ENCODE measurements at places on chromosomes 6 and 20.

- no peak for DNase-seq
Observed at GRCh38 chr6:164303102-164303964, 888.8 kb downstream of the QKI start.

- no peak for DNase-seq
Observed at GRCh38 chr6:136408204-136408603, 118.6 kb upstream of the BCLAF1 start.

- no peak for DNase-seq
Observed at GRCh38 chr6:138431256-138432062, 27.4 kb downstream of the HEBP2 start.

DNA sequence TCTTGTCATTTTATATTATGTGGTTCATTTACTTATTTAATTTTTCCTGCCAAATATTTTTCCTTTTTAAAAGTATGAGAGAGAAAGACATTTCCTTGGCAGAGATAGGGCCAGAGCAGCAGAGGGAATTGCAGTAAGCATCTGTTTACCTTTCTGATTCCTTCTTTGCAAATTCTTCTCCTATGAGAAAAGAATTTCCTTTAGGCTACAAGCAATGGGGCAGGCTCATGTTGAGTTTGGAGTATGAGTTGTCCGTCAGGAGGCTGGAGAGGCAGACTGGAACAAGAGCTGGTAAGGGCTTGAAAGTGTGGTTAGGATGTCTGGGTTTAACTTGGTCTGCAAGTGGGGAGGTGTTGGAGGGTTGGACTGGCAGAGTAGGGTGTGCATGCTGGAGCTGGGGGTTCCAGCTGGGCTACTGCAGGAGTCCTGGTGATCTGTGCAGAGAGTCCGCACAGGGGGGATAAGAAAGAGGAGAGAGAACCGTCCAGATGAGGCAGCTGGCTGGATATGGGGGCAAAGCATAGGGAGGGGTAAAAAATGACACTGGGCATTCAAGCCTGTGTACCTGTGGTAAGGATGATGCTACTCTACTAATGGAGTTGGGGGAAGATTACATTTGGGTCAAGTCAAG, 19.7 kb downstream of the TIAM2 start:
- no peak for DNase-seq

- no peak for DNase-seq
Observed at GRCh38 chr20:22531756-22532155, 52.6 kb downstream of the FOXA2 start.

GRCh38 chr6:108423982-108424705, 129.3 kb downstream of the AFG1L start:
- no peak for DNase-seq

- no peak for DNase-seq
Observed at GRCh38 chr20:61045876-61046585, 206.0 kb upstream of the CDH4 start.

- DNase-seq, result peak; percentile 53
Observed at GRCh38 chr6:41427642-41428335, 92.4 kb downstream of the NCR2 start.

GRCh38 chr6:41531591-41532582, 14.3 kb upstream of the FOXP4 start:
- DNase-seq, result no peak

GRCh38 chr6:170185175-170185978, 105.5 kb downstream of the DLL1 start:
- DNase-seq, result no peak

DNA sequence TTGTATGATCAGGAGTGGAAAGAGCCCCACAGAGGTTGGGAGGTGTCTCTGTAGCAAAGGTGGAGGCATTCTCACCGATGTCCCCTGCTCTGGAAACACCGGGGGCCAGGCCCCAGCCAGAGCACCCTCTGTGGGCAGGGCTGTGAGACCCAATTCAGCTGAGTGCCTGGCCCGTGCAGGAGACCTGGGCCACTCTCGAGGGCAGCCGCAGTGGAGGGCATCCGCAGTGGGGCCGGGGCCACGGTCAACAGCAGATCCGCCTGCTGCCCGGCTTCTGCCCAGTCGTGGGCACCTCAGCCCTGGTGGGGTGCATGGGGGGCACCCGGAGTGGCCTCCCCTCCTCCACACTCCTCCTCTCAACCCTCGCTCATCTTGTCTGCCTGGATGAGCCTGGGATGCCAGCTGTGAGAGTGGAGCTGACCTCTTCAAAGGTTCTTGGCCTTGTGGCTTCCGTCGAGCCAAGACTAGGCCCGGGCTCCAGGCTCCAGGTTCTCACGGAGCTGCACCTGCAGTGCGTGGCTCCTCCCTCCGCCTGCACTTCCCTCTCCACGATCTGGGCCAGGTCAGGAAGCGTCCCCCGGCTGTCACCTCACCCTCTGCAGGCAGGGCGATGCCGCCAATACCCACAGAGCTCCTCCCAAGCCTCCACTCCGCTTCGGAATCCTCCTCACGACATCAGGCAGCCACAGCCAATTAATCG, 134.8 kb downstream of the TAF4 start:
- DNase-seq, result peak; percentile 24

- DNase-seq, result no peak
Observed at GRCh38 chr6:116073765-116074440, 13.2 kb upstream of the FRK start.

GRCh38 chr6:143059663-143060353, 881 bp upstream of the AIG1 start:
- peak; percentile 67 for DNase-seq

DNA sequence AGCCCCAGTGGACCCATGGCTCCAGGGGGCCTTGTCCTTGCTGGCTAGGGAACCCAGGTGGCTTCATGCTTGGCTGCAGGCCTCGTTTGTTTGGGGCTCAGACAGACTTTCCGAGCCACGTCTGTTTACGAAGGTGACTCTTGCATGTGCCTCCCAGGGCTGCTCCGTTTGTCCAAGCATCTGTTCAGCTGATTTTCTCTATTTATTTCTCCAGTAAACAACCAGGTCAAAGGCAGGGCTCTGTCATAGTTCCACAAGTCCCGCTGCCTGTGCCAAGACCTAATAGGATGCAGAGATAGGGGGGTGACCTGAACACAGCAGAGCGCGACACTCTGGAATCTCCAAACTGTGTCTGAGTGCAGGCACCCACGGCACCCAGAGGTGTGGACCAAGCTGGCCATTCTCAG, 12.8 kb upstream of the SPO11 start:
- no peak for DNase-seq

GRCh38 chr6:115060581-115060980, 717.8 kb upstream of the HS3ST5 start:
- no peak for DNase-seq

DNA sequence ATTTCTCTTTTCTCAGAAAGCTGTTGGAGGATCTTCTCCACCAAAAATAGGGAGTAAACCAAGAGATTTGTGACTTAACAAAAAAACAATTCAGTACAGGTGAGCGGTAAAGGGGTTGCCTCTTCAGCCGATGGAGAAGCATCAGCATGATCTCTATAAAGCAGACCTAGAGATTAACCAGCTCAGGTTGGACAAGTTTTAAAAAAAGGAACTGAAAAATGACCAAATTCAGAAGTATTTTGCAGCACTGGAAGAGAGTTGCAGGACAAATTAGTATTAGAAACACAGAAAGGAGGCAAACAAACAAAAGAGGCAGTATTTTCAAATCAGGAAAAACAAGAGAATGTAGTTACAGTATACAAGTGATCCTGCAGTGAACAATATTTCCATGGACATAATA, 39.6 kb upstream of the ZNF184 start:
- DNase-seq, result no peak

- DNase-seq, result no peak
Observed at GRCh38 chr20:33753763-33754162, 22.0 kb downstream of the ZNF341 start.

- DNase-seq, result peak; percentile 75
Observed at GRCh38 chr20:20780127-20780824, 67.8 kb upstream of the RALGAPA2 start.

DNA sequence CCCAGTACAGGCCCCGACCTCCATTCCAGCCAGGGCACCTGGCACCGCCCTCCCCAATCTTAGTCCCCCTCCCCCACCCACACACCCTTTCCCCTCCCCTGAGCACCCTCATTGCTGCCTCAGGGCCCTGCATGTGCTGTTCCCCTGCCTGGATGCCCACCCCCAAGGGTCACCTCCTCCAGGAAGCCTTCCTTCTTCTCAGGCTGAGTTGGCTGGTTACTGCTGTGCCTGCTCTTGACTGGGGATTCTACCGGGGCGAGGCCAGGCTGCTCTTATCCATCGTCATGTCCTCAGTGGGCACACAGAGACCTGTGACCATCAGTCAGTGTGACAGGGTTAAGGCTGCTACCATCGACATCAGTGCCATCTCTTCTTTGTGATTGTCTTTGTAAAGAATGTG, 23.6 kb downstream of the BHLHE23 start:
- DNase-seq, result no peak

- DNase-seq, result no peak
Observed at GRCh38 chr20:4951299-4951698, 50.0 kb downstream of the SLC23A2 start.

DNA sequence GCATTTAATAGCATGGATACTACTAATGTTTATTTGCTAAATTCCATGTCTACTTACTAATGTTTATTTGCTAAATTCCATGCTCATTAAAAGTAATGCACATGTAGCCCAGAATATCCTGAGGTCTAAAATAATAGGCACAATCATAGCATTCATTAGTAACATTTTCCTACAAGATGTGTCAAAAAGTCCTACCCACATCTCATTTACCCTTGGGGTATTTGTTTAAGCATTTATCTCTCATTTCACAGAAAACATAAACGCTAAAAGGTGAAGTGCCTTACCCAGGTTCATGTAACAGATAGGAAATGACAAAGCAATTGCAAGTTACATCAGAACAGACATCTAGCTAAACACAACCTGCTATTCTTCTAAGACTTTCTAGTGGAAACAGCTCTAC, 457.1 kb downstream of the HACE1 start:
- DNase-seq, result no peak

GRCh38 chr6:142316791-142317368, 15.1 kb downstream of the ADGRG6 start:
- no peak for DNase-seq

DNA sequence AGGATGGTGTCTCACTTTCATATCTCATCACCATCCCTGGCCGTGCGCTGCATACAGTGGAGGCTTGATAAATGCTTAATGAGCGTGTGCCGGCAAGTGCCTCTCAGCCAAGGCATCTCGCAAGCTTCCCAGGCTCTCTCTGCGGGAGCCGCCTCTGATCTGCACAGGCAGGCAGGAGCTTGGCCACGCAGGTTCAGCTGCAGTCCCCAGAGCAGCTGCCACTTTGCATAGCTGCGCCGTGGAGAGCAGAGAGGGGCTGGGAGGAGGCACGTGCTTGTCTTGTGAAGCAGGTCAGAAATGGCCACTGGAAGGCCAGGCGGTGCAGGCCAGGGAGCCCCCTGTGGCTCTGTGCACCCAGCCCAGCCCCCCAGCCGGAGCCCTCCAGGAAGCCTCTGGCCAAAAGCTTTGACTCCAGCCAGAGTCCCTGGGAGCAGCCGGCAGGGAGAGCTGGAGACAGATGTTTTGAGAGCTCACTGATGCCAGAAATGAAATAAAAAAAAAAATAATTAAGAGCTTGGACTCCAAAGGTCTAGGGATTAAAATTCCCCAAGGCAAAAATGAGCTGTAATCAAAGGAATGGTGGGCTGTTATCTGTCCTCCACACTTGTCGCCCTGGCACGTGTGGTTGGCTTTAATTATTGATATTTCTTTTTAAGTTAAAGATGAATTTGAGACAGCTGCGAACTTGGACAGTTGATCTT, 377.0 kb downstream of the CDH4 start:
- DNase-seq, result no peak

- DNase-seq, result no peak
Observed at GRCh38 chr20:34557936-34558319, 590 bp upstream of the MAP1LC3A start.

DNA sequence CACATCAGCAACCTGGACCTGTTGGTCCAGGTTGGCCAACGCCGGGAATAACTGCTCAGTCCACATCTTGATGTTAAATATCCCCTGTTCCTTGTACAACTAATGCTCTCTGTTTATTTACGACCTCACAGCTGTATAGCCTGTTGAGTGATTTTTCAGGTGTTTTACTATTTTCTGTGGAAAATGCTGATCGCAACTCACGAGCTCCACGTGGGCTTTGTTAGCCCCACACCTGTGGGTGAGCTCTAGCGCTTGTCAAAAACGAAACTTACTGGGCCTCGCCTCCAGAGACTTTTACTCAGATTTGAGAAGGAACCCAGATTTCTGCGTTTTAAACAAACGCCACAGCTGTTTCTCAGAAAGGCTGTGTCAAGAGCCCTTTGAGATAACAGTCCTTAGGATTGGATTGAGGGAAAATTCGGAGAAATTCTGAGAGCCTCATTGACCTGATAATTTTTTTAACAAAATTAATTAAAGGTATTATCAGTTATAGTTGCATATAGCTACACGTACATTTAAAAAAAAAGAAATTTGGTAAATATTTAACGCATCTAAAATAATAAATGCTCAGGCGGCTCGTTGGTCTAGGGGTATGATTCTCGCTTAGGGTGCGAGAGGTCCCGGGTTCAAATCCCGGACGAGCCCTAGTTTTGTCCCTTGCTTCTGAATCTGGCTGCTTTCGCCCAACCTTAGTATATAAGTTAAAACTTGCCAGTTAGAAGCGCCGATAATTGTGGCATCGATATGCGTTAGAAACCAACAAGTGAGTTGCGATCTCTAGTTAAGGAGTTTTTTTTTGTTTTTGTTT, 16.7 kb downstream of the HMGN4 start:
- DNase-seq, result no peak

Data from ureter (tissue), 1 donor.